ENCODE measurements at places on chromosomes 11 and 22.

DNA sequence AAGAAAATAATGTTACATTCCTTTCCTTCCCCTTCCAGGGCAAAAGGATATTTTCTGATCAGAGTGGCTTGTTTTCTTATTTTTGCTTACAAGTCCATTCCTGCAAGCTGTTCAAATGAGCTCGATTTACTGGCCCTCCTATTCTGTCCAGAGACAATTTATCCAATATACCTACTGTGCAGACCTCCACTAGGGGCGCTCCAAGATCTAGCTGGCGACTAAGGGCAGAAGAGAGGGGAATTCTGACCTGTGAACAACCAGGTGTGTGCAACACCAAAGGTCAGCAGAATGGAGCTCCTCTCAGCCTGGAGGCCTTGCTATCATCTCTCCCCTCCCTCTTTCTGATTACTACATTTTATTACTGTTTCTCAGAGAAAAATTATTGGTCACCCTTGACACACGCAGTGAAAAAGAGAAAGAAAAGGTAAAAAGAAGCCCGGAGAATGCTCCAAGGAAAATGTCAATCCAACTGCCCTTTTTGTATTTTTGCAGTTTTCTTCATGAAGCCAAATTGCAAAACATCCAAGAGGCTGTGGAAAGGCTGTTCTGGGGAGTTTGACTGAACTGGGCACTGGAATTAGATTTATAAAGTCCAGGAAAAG is 3.2 kb downstream of the SEZ6L start:
- DNase-seq = peak; percentile 39

DNA sequence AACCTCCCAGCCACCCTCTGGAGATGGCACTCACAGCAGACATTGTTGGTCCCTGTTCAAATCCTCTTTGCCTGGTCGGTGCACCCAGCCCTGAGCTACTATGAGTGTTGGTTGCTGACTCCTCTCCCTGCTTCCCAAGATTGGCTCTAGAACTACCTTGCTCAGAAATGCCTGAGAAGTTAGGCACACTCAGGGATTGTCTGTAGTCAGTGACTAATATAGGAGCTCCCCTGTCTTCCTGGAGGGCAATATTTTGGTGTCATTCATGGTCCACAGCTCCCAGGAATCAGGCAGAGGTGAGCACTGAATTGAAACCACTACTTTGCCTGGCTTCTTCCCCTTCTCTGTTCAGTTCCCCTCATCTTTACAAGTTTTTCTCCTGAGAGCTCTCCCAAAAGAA is 325.9 kb downstream of the MIAT start:
- no peak for DNase-seq

DNA sequence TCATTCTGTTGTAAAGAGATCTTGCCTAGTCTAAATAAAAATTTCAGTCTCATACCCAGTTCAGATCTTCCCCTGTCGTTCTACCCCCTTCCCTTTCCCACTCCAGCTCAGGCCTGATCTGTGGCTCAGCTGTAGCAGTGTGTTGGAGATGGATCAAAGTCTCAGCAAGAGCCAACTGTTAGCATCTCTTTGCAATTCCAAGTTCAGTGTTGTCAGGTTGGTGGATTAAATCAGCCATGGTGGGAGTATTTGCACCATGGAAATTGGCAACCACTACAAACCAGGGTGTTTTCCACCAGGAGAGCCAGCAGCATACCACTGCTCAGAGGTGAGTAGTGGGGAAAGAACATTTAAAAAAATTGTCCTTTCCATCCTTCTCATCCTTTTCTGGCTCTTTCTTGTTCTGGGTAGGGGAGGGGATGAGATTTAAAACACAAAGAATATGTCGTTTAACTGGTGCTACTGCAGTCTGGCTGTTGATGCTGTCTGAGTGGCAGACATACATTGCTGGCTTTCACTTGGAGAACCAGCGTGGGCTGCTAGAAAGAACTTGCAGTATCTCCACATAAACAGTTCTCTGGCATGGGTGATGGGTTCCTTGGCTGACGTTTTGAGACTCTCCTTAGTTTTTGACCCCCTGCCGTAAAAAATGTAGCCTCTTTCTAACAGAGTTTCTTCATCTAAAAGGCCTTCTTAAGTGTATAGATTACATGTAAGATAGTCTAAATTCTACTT is 514.1 kb downstream of the RAB38 start:
- no peak for DNase-seq

- peak; percentile 86 for DNase-seq
Measured at GRCh38 chr11:46649180-46649738, 31.9 kb downstream of the ATG13 start.

GRCh38 chr22:43481568-43482317 is 69.9 kb downstream of the MPPED1 start:
- no peak for DNase-seq

DNA sequence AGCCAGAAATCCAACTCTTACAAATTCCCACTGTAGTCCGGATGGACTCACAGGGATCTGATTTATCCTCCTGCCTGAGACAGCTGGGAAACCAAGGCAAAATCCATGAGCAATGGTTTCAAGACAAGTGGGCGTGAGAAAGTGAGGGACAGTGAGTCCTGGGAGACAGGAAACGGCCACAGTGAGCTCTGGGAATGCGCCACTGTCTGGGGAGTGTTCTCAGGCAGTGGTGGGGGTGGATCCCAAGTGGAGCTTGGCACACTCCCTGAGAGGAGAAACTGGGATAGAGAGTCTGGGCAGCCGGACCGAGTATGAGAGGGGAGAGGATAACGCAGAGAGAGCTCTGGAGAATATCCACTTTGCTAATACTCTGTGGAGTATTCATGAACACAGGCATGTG is 9.8 kb downstream of the IL17REL start:
- no peak for DNase-seq

GRCh38 chr11:103537904-103538502 is 428.8 kb downstream of the DYNC2H1 start:
- DNase-seq = no peak

DNA sequence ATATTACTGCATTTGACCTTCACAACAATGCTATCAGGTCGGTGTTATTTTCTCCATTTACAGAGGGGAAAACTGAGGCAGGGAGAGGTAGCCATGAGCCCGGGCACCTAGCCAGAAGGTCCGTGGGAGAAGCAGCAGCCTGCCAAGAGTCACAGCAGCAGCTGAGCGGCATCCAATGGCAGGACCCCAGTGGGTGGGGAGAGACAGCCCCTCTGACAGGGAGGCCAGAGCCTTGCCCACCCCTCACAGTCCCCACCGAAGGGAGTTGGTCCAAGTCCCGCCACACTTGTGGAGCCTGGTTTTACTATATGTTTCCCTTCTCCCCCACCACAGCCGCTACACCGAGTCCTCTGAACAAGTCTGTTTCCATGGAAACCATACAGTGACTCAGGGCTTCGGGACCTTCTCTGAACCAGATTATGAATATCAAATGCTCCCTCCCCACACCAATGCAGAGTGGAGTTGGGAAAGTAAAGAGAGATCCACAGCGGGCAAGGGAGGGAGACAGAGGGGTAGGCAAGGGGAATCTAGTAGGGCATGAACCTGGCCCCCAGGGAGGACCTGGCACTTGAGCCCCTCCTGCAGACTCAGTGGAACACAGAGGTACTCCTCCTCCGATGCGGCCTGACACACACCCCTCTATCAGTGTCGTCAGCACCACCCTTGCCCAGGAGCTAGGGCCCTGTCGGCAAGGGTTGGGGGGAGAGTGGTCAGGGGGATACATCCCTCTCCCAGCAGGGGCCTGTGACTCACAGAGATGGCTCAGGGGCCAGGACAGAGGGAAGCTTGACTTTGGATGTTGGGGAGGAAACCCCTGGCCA is 2.5 kb downstream of the CHST1 start:
- peak; percentile 84 for DNase-seq

GRCh38 chr11:44006917-44007361 is 40.8 kb upstream of the ACCSL start:
- DNase-seq = no peak

DNA sequence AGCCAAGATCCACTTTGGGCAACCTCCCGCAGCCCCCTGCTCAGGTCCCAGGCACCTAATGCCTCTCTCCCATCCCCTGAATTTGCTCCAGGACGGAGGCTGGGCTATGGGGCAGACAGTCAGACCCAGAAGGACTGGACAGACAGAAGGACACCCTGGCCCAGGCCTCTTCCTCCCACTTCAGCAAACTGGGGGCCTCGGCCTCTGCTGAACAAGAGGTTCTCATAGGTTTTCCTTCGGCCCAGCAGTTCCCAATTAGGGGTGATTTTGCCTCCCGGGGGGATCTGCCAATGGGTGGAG is 3.7 kb downstream of the SPI1 start:
- no peak for DNase-seq

DNA sequence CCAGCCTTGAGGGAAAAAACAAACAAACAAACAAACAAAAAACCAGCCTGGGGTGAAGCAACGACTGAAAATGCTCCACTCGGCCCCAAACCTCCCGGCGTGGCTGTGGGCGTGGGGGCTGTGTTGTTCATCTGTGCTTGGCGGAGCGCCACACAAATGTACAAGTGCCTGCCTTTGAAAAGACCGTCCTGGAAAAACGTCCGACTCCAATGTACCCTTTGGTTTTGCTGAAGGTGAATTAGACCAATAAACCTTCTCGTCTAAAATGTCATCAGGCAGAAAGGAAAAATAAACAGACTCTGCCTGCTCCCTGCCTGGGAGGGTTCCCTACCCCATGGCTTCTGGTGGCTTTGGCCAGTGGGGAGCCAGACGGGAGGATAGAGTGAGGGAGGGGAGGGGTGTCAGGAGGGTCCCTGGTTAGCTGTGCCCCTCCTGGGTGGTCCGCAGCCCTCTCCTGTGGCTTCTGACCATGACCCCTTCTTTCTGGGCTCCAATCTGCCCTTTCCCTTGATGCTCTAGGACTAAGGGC is 93.9 kb downstream of the TRMU start:
- no peak for DNase-seq

- DNase-seq = no peak
Measured at GRCh38 chr11:85825616-85826015, 14.7 kb upstream of the SYTL2 start.

- DNase-seq = no peak
Measured at GRCh38 chr22:19106886-19107729, 15.1 kb downstream of the DGCR2 start.

DNA sequence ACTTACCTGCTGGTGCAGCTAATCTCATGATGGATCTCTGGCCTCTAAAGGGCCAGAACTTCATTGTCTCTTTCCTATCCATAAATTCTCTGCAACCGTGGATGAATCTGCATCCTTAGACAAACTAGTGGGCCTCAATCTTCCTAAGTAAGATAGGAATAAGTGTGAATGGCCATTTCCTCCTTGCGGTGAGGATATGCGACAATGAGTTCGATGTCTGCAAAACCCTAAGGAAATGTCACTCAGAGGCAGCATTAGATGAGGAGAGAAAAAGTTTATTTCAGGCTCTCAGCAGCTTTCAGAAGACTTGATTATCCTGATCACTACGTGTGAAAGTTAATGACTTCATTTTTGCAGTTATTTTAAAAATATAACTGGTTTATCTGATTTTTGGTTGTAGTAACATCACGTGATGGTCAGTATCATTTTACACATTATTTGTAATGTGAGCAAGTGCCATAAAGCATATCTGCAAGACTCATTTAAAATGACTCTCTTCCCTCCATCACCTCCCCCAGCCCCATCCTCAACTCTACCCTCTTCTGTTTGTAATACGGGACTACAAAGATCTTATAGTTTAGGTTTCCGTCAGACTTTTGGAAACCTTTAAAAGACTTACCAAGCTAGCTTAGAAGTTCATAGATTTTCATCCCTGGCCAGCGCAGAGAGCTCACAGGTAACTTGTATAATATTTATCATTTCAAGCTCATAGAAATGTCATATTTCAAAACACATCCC is 10.2 kb downstream of the GRAP2 start:
- DNase-seq = no peak

DNA sequence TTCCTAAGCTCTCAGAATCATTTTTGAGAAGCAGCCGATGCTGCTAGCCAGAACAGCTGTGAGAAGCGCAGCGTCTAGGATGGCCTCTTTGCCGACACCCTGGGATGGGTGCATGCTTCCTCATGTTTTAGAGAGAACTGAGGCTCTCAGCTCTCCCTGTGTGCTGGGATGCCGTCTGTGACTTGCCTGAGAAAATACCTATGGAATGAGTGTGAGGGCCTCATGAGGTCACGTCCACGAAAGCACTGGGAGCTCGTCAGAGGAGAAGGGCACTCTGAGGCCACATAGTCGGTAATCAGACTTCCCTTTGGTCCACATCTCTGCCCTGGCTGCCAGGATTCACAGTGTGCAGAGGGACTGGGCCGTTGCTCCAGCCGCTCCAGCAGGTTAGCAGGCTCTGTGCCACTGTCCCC is 54.7 kb downstream of the MICAL3 start:
- DNase-seq = peak; percentile 65

- DNase-seq = no peak
Measured at GRCh38 chr11:88277349-88277915, 60.1 kb downstream of the CTSC start.

- no peak for DNase-seq
Measured at GRCh38 chr22:42716649-42717127, 4.0 kb downstream of the A4GALT start.

GRCh38 chr11:11567936-11568650 is 53.7 kb downstream of the GALNT18 start:
- peak; percentile 62 for DNase-seq

GRCh38 chr22:35369996-35370395 is 10.9 kb upstream of the HMOX1 start:
- DNase-seq = no peak

- DNase-seq = no peak
Measured at GRCh38 chr11:38680746-38681145, 2082.7 kb upstream of the RAG2 start.

DNA sequence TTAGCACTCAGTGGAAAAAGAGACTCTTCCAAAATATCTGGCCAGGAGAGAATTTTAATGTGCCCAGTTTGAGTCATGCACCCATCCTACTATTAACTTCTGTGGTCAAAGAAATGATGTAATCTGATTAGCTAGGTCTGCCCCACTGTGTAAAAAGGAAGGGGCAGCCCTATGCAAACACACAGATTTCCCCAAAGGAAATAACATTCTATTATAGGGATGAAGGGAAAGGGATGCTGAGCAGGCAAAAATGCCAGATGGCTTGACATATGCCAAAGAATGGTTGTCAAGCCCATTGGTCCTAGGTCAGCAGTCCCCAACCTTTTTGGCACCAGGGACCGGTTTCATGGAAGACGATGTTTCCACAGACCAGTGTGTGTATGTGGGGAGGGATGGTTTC is 43.3 kb upstream of the PAK1 start:
- DNase-seq = peak; percentile 56

- DNase-seq = peak; percentile 43
Measured at GRCh38 chr22:30266445-30267381, at the start of gene OSM. TSS of gene OSM (minus strand) at chr22:30266851. CDS start at chr22:30266799, 52 bp downstream.

DNA sequence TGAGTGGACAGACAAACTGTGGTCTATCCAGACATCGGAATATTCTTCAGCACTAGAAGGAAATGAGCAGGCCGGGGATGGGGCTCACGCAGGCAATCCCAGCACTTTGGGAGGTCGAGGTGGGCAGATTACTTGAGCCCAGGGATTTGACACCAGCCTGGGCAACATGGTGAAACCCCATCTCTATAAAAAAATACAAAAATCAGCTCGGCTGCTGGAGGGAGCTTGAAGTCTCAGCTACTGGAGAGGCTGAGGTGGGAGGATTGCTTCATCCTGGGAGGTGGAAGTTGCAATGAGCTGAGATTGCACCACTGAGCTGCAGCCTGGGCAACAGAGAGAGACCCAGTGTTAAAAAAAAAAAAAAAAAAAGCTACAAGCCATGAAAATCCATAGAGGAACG is 8.0 kb upstream of the CTSD start:
- peak; percentile 57 for DNase-seq
